ENCODE measurements at places on chromosomes 1 and 21. TPM values are rescaled to one million over a fixed set of nuclear protein-coding genes. Genes with fewer than 3 reads are reported as not detected.

DNA sequence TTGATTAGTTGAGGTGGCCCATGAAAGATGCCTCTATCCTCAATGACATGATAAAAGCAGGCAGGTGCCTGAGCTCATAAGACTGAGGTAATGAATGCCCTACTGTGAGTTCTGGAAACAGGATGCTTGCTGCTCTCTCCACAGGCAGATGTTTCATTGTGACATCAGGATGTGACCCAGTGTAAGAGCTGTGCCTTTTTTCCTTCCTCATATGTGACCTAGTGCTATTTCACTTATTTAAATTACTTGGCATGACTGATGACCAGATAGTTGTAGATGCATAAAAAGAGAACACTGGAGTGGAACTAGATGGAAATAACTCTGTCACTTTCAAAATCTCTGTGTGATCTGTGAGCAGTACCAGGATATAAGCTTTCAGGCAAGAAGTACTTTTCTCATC lies 31.9 kb downstream of the KIF14 start:
- DNase-seq: peak; percentile 7

- DNase-seq: no peak
Measured at GRCh38 chr1:230596306-230596705, 46.0 kb upstream of the COG2 start.

GRCh38 chr1:93756657-93757056 lies 75.0 kb upstream of the BCAR3 start:
- no peak for DNase-seq

- no peak for DNase-seq
Measured at GRCh38 chr1:228867951-228868730, 132.9 kb downstream of the RHOU start.

DNA sequence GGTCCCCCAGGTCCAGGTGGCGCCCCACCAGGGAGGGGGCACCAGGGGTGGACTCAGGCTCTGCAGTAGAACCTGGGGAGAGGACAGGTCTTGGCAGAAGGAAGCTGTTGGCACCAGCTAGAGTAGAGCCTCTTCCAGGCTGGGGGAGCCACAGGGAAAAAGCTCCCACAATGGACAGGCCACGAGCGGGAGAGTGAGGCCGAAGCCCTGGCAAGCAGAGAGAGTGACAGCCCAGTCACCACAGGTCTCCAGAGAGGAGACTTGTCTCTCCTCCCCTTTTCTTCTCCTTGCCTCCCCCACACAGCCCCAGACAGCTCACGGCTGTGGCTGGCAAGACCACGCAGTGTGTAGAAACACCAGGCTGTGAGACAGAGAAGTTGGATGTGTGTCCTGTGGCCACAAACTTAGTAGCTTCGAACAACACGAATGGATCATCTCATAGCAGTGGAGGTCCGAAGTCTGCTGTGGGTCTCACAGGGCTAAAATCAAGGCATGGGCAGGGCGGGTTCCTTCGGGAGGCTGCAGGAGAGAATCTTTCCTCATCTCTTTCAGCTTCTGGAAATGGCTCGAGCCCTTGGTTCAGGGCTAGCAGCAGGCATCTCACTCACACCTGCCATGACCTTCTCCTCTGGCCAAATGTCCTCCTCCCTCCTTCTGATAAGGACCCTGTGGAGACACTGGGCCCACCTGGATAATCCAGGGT lies 3.3 kb downstream of the KRTAP12-4 start:
- DNase-seq: no peak

FCGR2B gene
- polyA plus RNA-seq: 0.06 TPM

Measured in hindlimb muscle (tissue), 1 donor.